ENCODE measurements at places on chromosomes 12 and 14.
A peak's percentile ranks its signal among the peaks of the same experiment; 100 is the strongest.

- no peak for DNase-seq
Measured at GRCh38 chr14:55957950-55958349, 160.3 kb upstream of the PELI2 start.

GRCh38 chr12:52581066-52581465 is 7.4 kb upstream of the KRT74 start:
- DNase-seq, result no peak

DNA sequence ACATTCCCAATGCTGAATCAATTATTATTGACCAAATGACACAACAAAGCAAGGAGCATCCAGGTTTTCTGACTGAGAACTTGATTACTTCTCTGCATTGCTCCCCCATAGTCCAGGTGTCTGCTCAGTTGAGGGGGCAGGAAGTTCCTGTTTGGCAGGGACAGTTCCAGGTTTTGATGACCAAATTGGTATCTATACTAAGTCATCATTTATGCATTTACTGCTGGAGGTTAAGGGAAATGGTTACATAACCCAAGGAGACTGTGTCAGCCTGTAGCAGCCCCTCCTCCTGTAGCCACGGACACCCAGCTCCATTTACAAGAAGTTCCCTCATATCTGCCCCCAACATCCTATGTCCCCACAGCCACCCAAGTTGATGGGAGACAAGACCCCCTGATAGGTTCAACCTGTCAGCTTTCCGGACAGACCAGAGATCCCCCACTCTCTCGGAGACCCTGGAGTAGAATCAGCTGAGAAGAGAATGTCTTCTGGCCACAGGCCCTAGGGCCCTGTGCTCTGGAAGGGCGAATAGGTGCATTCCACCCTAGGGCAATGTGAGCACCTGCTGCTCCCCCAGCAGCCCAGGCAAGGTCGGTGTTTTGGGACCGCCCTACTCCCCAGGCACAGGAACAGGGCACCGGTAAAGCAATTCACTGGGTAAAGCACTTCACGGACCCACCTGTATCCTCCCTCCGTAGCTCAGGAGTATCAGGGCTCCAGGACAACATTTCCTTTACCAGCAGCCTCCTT is 23.6 kb downstream of the IRF2BPL start:
- DNase-seq, result peak; percentile 65

GRCh38 chr14:90503582-90503981 is 106.8 kb downstream of the CALM1 start:
- DNase-seq, result no peak

DNA sequence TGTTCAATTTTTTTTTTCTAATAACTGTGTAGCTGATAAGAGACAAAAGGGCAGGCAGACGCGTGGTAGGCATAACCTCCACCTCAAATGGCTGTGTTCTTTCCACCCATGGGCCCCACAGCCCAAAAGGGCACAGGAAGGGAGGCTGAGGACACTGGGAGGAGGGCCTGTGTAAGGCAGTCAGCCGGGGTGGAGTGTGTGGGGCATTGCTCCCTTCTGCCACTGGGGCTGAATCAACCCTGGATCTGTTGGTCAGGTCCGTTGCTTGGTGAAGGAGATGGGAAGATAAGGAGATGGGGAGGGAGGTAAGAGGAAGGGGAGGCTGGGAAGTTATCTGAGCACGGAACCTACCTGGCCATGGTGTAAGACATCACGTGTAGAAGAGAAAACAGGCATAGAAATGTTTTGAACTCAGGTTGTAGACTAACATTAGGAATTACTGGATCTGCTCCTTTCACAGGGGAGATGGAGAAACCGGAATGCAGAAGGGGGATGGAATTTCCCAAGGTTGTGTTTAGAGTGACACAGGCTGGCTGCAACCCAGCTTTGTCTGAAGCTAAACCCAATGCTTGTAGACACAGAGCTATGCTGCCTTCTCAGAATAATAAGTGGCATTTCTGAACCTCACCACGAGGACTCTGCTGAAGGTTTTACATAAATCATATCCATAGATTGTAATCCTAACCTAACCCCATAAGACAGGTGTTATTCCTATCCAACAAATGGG is 138.5 kb upstream of the NOS1 start:
- no peak for DNase-seq

GRCh38 chr12:39617887-39618286 is 1.7 kb downstream of the ABCD2 start:
- DNase-seq, result no peak

DNA sequence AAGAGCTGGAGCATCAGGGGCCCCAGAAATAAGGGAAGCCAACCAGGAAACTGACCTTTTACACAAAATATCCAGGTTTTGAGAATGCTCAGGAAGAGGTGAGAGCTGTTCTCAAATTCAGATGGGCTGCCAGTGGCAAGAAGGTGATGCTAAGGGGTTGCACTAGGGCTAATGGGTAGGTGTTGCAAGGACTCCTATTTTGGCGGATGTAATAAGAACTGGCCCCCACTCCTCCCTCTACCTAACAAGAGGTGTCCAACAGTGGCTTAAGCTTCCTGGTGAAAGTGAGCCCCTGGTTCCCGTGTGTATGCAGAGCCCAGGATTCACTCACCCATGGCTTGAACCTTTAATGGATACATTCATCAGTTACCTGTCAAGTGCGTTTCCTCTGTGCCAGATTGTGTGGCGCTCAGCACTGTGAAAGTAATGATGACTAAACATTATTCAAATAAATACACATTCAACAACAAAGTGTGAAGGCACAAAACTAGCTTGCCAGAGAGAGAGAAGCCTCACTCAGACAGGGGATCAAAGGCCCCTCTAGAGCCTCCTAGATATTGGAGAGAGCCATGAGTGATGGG is 705 bp upstream of the CHGA start:
- DNase-seq, result no peak

GRCh38 chr12:6612247-6612646 is 5.1 kb upstream of the CHD4 start:
- DNase-seq, result no peak

- DNase-seq, result no peak
Measured at GRCh38 chr14:89415159-89415558, 1.9 kb downstream of the FOXN3 start.

DNA sequence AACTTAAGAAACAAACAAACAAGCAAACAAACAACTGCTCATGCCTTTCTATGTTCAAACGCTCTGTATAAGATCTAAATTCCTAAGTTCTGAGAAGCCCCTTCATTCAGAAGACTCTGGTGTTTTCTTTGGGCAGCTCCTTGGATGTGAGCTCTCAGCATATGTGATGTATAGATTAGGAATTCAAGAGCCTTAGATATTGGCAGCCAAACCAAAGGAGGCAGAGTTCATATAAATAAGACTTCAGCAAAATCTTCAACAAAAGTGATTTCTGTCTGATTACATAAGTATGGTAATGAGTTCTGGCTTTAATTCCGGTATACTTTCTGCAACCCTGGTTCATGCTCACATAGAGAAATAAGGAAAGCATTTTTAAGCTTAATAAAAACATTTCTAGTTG is 145.6 kb downstream of the DYRK2 start:
- DNase-seq, result no peak

- DNase-seq, result no peak
Measured at GRCh38 chr14:91545946-91546716, 36.0 kb upstream of the PPP4R3A start.

DNA sequence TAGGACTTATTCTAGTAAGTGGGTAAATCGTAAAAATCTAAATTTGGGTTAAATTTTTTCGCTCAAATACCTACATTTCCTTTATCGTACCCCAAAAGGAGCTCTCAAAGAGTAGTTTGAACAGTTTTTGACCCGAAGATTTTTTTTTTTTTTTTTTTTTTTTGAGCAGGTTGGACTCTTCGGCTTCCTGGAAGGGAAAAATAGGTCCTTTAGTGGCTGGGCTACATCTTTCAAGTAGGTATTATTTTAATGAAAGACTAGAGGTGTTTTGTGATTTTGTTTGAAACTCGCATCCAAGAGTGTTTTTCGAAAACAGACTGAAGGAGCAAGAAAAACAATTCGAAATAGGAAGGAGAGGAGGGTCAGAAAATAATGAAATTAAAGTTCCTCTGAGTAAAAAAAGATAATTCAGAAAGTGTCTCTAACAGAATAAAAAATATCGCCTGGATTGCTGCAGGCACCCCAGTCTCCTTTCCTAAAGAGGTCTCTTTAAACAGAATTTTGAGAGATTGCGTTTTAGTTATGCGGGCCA is 6.0 kb downstream of the CDKN1B start:
- DNase-seq, result no peak

GRCh38 chr12:50174971-50175715 is 8.0 kb upstream of the CERS5 start:
- peak; percentile 78 for DNase-seq

GRCh38 chr14:90490720-90491050 is 93.9 kb downstream of the CALM1 start:
- no peak for DNase-seq

DNA sequence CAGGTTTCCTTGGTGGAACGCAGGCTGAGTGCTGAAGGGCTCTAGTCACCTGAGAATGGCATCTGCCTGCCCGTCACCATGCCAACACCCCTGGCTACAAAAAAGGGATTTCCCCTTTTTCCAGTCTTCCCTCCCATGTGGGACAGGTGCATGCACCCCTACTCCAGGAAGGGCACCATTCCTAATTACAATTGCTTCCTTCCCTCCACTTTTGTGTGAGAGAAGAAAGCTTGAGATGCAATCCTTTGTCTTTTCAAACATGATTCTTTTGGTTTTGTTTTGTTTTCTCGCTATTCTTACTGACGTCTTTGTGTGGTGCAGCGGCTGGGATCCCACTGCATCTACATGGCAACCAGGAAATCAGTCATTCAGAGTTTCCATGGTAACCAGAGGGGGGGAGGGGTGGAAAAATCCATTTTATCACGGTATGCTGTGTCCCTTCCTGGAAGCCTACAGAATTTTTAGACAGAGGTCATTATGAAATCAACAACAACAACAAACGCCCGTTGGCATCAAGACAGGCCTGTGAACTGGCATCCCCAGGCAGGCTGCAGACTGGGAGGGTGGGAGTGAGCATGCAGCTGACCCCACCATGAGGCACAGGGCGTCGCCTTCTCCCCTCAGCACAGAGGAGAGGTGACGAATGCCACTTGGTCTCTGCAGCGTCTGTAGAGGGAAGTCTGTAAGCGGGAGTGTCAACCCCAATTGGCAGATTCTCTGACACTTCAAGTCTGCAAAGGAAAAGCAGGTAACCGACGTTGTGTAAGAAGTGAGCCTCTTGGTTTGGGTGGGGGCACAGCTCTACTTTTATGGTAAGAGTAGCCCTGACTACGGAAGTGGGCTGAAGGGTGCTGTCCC is 13.6 kb upstream of the GNG2 start:
- DNase-seq, result peak; percentile 60

- DNase-seq, result no peak
Measured at GRCh38 chr12:41967668-41968500, 176.8 kb downstream of the GXYLT1 start.

DNA sequence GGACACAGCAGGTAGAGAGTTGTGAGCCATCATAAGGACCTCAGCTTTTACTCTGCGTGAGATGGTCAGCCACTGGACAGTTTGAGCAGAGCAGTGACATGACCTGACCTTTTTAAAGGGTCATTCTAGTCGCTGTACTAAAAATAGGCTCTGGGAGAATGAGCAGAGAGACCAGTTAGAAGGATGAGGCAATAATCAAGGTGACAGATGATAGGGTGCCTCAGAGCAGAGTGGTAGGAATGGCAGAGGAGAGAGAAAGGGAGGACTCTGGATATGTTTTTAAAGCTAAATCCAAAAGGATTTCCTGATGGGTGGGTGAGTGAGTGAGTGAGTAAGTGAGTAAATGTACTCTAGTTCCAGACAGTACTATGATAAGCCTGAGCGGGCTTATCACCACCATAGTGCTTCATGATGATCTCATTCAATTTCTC is 83.6 kb upstream of the ARHGAP5 start:
- DNase-seq, result no peak

DNA sequence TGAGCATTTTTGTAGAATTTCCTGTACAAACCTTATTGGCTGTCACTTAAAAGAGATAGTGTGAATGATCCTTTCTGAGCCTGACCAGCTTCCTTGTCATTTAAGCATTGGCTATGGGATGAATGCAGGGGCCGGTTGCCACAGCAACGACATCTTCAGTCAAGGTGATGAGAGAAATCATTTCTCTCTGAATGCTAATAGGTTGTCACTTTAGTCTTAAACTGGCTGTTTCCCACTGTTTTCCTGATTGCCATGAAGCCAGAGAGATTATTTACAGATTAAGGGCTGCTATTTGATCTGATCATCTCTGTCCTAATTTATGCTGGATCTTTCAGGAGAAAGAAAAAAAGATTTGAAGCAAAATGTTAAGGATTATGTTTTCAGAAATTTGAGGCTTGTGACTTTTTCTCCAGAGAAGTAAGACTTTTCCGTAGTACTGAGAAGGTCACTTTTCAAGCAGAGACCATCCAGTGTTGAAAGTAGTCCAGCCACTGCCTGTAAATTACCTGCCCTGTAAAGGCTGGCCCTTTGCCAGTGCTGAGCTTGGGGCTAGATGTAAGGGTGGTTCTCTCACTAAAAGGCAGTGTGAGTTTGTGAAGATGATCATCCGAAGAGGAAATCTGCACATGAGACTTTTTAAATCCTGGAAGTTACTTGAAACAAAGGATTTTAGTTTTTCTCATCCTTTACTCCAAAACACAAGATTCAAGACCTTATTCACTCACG is 235.6 kb downstream of the DACT1 start:
- no peak for DNase-seq

DNA sequence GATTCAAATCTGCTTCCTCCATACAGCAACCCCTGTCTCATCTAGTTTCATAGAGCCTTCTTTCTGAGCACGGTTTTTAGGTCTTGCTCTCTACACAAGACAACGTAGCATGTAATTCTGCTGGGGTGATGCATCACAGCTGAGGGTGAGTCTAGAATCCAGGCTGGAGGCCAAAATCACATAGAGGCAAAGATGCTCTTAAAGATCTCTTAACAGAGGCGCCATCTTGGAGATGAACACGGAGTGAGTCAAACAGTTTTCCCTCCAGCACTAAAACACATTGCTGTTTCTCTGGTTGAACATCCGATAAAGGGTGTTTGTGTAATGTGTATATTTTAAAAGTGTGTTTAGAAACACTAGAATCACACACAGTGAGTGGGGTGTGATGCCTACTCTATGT is 78.9 kb downstream of the NOS1 start:
- no peak for DNase-seq

- DNase-seq, result no peak
Measured at GRCh38 chr12:39852346-39852745, 232.7 kb upstream of the ABCD2 start.

GRCh38 chr12:9698681-9699080 is 29.2 kb downstream of the CLEC2D start:
- peak; percentile 49 for DNase-seq

DNA sequence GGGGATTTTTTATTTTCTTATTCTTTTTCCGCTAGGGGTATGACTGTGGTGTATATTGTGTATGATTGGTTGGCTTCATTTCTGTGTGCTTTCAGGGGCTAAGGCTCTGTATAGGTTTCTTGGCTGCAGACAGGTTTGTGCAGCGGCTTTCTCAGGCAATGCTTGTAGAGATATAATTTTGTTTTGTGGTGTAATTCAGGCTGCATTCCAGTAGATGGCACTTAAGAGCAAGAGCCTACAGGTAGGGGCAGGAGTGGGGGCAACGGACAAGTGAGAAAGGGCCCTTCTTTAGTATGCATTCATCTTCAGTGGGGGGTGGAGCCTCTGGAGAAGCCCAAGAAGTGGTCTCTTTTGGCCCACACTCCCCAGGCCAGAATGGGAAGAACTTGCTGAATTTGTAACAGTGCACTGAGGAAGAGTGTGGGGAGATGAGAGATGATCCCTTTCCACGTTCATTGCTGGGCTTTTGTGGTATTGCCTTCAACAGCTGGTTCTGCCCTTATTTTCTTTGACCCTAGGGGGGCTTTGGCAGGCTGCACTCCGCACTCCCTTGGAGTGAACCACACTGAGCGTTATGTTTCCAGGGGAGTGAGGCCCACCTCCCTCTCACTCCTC is 78.6 kb downstream of the IFNG-AS1 start:
- no peak for DNase-seq

Measured in suppressor macrophage treated with lipopolysaccharide for 1 hour (primary cell).